ENCODE measurements at places on chromosomes 2 and 18.
A peak's percentile ranks its signal among the peaks of the same experiment; 100 is the strongest.

GRCh38 chr2:75676464-75676863 is 29.9 kb downstream of the MRPL19 start:
- no peak for DNase-seq

DNA sequence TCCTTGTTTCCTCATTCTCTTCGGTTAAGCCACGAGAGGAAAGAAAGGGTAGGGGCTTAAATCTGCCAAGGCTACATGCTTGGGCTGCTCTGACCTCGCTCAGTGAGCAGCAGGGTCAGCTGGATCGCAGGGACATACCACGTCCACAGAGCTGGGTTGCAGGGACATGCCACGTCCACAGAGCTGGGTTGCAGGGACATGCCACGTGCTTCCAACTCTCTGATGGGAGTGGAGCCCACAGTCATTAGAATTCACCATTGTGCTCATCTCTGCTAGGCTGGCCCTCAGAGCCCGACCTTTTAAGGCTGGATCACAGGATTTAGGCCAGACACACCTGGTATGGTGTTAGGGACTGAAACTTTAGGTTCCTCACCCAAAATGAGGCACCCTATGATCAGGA is 107.4 kb upstream of the SEC11C start:
- no peak for DNase-seq

GRCh38 chr2:216312441-216312840 is 59.8 kb downstream of the MARCHF4 start:
- no peak for DNase-seq

GRCh38 chr2:143608758-143609157 is 479.5 kb downstream of the ARHGAP15 start:
- no peak for DNase-seq

- DNase-seq, result no peak
Measured at GRCh38 chr2:158359846-158360245, 96.7 kb downstream of the CCDC148 start.

DNA sequence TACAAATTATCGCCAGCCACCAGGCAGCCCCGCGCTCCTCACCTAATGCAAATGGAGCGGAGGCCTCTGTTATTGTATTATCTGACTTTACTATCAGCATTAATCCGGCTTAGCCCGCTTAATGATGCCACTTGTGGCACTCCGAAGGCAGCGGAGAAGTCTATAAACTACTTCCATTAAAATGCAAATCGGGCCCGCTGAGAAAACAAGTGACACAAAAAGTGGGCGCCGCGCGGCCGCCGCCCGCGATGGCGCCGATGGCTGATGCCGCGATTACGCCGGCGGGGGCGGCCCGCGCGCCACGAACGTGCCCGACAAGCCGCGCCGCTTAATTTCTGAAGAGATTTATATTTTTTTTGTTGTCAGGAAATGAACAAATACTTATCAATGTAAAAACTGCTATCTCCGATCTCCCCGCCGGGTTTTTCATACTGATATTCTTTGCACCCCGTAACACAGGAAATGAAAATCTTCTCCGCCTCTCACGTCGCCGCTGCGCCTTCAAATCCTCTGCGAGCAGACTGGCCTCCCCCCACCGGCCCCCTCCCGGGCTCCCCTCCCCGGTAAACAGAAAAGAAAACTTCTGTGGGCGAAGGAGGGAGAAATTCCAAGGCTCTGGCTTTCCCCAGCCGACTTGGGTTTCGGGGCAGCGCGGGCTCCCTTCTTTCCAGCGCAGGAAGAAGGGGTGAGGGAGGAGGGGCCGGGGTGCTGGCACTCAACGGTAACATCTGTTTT is 221.8 kb downstream of the INSIG2 start:
- peak; percentile 43 for DNase-seq

GRCh38 chr18:42182728-42183700 is 228.0 kb downstream of the PIK3C3 start:
- DNase-seq, result no peak

- DNase-seq, result no peak
Measured at GRCh38 chr2:208006337-208006736, 19.0 kb downstream of the PLEKHM3 start.

GRCh38 chr2:129911363-129912065 is 68.0 kb upstream of the RAB6C start:
- no peak for DNase-seq

DNA sequence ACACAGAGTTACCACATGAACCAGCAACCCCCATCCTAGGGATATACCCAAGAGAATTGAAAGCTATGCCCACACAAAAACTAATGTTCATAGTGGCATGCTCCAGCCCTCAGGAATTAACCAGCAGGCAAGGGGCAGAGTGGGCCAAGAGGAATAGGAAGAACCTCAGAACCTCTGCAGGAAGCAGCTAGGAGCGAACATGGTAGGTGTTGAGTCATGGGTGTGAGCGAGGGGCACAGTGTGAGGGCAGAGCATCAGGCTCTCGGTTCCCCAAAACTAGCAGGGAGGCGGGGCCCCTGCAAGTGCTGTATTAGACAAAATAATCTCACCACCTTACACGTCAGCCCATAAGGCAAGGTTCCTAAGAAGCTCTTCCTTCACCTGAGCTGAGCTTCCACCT is 5.6 kb upstream of the RUFY4 start:
- DNase-seq, result no peak

DNA sequence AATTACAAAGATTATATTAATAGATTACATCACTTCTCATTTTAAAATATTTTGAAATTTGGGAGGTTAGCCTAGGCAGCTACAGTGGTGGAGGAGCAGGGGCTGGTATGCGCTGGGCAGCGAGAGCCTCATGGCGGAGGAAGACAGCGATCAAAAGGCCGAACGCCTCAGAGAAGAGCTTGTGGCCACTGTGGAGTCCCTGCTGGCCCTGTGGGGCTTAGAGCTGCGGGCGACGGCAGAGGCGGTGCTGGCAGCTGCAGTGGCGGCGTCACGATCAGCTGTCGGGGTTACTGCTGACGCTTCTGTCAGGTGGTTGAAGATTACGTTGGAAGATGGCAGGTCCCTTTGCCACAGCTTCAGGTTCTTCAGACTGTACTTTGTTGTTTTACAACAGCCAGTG is 87.4 kb downstream of the ROCK2 start:
- no peak for DNase-seq

GRCh38 chr2:129499747-129500146 is 479.7 kb upstream of the RAB6C start:
- DNase-seq, result no peak

DNA sequence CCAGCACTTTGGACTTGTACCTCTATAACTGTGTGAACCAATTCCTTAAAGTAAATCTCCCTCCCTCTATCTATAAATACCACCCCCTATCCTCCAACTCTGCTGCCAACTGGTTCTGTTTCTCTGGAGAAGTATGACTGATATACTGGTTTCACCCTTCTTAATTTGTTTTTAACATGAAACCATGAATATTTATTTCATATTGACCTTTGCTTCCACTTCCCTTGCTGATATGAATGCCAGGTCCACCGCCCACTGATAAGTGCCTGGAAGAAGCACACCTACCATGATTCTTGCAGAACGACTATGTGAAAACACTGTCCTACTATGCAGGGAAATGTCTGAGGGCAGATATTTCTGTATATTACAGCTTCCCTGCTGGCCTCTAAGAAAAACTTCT is 131.6 kb downstream of the GAREM1 start:
- no peak for DNase-seq

- no peak for DNase-seq
Measured at GRCh38 chr2:173229086-173229485, 125.6 kb upstream of the CDCA7 start.

DNA sequence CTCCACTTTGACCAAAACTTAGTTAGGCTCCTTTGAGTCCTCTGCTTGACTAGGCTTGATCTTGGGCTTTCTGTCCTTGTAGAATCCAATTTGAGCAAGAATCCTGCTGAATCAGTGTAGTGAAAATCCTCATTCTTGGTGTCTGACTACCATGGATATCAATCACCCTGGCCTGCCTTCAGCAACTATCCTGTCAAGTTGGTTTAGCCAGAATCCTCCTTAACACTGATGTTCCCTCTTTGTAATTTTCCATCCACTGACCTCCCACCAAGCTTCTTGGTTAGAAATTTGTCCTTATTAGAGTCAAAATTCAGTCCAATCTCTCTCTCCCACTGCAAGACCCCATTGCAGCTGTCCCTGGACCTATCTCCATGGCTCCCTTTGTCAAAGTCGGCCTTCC is 494 bp upstream of the RBM45 start:
- DNase-seq, result no peak

GRCh38 chr18:26185267-26185666 is 41.0 kb upstream of the TAF4B start:
- no peak for DNase-seq
